ENCODE measurements at places on chromosomes 5 and 9.
A peak's percentile ranks its signal among the peaks of the same experiment; 100 is the strongest.

DNA sequence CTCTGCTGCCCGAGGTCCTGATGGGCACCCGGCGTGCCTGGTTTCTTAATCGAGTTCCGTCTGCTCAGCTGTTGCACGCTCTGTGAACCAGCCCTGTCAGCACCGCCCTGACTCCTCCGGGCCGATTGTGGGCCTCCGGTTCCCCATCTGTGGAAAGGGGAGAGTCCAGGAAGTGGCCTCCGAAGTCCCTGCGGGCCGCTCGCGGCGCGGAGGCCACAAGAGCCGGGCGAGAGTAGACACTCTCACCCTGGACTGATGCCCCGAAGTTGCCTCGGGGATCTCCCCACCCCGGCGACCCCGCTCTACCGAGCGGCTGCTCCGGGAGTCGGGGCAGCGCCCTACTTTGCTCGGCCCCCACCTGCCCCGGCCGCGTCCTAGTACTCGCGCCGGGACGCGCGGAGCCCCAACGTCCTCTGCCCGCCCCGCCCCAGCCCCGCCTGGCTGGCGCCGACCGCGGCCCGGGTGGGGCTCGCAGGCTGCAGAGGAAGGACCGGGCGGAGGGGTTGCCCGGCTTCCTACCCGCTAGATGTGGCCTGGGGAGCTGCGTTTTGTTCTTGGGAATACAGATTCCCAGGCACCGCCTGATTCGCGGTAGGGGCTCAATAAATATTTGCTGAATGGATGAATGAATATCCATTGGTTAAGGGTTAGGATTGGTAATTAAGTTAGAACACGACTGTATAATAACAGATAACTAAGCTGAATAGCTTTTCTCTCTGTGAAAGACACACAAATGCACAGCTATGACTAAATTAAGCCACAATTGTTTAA lies 935 bp upstream of the ZNF367 start:
- DNase-seq, result peak; percentile 50

- no peak for DNase-seq
Measured at GRCh38 chr5:133981714-133982113, 13.3 kb upstream of the C5orf15 start.

DNA sequence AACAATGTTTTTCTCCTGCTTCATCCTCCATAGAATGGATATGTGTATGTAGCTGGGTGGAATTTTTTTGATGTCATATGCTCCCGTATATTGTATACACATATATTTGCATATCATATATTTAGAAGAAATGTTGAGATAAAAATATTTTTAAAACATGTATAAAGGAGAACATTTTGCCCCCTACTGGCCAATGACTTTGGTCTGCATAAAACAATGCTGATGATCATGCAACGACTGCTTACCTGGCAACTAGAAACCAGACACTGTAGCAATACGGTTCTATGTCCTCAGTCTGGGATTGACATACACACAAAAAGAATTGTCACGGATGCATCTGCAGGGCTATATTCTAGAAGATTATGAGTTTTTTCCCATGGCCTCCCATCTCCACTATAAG lies 503.6 kb downstream of the ELAVL2 start:
- DNase-seq, result no peak

DNA sequence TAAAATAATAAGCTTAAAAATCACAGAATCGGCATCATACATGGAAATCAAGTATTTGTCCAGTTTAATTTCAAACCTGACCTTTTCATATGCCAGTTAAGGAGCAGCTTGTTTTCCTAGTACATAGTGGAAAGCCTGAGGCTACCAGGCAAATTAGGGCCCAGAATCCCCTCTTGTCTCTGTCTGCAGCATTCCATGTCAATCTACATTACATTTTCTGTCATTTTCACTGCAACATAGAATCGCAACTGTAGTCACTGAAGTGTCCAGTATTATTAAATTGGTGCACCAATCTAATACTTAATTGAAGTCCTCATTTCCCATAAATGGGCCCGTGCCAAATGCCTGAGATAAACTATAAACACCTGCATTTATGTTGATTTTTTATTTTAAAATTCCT lies 1352.2 kb upstream of the ACO1 start:
- no peak for DNase-seq

GRCh38 chr9:121826711-121827110 lies 175.3 kb downstream of the DAB2IP start:
- no peak for DNase-seq

GRCh38 chr5:66143473-66144073 lies 527 bp upstream of the SREK1 start:
- DNase-seq, result no peak

DNA sequence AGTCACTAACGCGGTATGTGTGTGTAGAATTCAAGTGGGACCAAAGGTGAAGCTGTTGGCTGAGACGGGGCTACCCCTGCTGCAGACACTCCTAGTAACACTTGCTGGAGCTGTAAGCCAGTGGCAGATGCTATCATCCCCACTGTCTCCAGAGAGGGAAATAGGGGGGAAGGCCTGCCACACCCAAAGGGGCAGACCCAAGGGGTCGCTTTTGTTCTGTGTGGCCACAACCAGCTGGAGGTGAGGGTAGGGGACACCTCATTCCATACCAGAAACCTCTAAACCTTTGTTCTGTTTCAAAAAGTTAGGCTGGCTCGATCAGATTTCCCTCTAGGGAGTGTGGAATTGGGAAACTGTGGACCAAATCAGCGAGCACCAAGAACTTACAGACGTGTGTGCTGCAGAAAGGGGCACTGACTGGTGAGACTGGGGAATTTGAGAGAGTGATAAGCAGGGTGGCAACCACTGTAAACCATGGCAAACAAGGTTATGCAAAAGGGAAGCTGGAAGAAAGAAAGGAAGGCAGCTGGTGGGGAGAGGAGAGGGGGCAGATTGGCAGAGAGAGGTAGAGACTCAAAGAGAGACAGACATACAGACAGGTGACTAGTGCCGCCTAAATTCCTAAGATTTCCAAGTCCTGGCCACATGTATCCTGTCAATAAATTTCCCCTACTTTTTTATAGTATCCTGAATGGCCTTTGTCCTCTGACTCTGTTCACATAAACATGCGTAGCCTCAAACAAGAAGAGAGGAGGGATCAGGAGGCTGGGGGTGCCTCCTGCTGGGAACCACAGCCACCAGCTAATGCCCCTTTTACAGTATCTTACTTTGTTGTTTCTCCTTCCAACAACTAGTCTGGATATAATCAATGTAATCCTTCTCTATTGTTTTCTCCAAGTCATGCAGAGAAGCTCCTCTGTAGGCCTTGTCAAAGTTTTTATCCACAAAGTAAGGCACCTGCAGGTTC lies 15.6 kb upstream of the SPATA24 start:
- no peak for DNase-seq

GRCh38 chr5:124055751-124056150 lies 543.8 kb downstream of the CSNK1G3 start:
- no peak for DNase-seq

- DNase-seq, result no peak
Measured at GRCh38 chr9:121783111-121783510, 131.7 kb downstream of the DAB2IP start.
